Mesothelial cell of epicardium (in vitro differentiated cells): ENCODE measurements at places on chromosomes 1 and 21.

DNA sequence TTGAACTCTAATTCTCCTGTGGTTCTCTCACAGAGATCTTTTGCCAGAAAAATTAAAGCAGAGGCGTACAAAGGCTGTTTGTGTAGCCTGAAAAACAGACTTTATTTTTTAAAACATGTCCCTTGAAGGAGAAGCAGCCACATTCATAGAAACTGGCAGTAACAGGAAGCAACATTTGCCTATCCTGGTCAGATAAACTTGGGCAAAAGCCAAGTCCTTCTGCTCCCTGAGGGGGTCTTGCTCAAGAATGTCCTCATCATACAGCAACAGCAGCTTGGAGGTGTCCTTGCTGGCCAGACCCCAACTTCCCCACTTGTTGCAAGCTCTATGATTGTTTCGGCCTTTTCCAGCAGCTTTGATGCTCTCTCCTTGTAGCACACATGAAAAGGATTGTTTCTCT is 36.3 kb downstream of the MSTO1 start:
- peaks cover 22% of the 10 kb centered on the region for H3K4me1 ChIP-seq
- no peak overlapping the region for H3K4me3 ChIP-seq
- peak overlapping the region; percentile 51 for H3K27ac ChIP-seq
- DNase-seq: no peak

DNA sequence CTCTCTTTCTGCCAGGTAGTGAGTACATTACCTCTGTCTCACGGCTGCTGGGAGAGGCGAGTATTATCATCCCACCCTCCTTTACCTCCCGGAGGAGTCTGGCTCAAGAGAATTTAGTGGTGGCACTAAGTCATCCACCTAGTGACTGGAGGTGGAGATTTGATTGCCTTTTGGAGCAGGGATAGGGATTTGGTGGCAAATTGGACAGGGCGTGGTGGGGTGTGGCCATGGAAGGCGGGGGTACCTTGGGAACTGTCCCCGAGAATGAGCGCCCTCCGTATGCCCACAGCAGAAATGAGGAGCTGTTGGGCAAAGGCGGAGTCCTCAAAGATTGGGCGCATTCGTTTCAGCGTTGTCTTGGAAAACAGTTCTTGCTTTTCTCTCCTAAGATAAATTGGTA is 32.1 kb upstream of the HMGN1 start:
- peaks cover 12% of the 10 kb centered on the region for H3K4me1 ChIP-seq
- peaks cover 5% of the 10 kb centered on the region for H3K36me3 ChIP-seq
- H3K4me3 ChIP-seq: peak overlapping the region; percentile 89
- DNase-seq: no peak
- peak overlapping the region; percentile 94 for H3K27ac ChIP-seq

GRCh38 chr1:32893198-32894018 is 7.1 kb downstream of the HPCA start:
- peak overlapping the region; percentile 82 for H3K4me3 ChIP-seq
- H3K4me1 ChIP-seq: peaks cover 26% of the 10 kb centered on the region
- H3K27me3 ChIP-seq: peaks cover 1% of the 10 kb centered on the region
- peak overlapping the region; percentile 93 for H3K27ac ChIP-seq
- H3K36me3 ChIP-seq: no peaks in the 10 kb centered on the region

GRCh38 chr1:230274254-230274653 is 151.9 kb downstream of the PGBD5 start:
- H3K27ac ChIP-seq: no peak overlapping the region
- H3K27me3 ChIP-seq: no peaks in the 10 kb centered on the region
- H3K4me1 ChIP-seq: peaks cover 12% of the 10 kb centered on the region
- no peak overlapping the region for H3K4me3 ChIP-seq

- DNase-seq: no peak
- no peak overlapping the region for H3K27ac ChIP-seq
- no peaks in the 10 kb centered on the region for H3K4me1 ChIP-seq
These were observed 32.3 kb downstream of the PCAT6 start for GRCh38 chr1:202843081-202843480.

- peaks cover 31% of the 10 kb centered on the region for H3K27me3 ChIP-seq
- H3K4me3 ChIP-seq: no peak overlapping the region
- no peak overlapping the region for H3K27ac ChIP-seq
- no peak for DNase-seq
These were observed 319.8 kb upstream of the RRP15 start for GRCh38 chr1:217965156-217965786.

DNA sequence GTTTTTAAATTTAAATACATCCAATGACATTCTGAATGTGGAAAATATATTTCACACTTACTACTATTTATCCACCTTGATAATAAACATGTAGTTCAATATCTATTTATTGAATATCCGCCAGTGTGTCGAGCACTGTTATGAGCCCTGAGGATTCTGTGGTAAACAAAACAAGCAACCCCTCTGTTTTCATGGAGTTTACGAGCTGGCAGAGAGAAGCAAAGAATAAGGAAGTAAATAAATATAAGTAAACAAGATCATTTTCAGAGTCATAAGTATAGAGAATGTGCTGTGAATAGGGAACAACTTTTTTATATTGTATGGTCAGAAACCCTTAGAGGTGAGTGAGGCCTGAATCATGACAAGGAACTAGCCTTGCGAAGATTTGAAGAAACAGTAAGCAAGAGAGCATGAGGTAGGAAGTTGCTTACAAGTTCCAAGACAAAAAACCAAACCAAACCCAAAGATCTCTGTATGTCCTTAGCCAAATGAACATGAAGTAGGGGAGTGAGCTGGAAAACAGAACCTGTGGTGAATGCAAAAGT is 6.4 kb upstream of the SERBP1 start:
- DNase-seq: no peak
- no peak overlapping the region for H3K27ac ChIP-seq
- peaks cover 58% of the 10 kb centered on the region for H3K4me1 ChIP-seq
- no peak overlapping the region for H3K4me3 ChIP-seq

GRCh38 chr21:16095005-16095404 is 365.2 kb downstream of the USP25 start:
- H3K27ac ChIP-seq: no peak overlapping the region
- DNase-seq: no peak
- H3K27me3 ChIP-seq: no peaks in the 10 kb centered on the region
- peaks cover 24% of the 10 kb centered on the region for H3K36me3 ChIP-seq

DNA sequence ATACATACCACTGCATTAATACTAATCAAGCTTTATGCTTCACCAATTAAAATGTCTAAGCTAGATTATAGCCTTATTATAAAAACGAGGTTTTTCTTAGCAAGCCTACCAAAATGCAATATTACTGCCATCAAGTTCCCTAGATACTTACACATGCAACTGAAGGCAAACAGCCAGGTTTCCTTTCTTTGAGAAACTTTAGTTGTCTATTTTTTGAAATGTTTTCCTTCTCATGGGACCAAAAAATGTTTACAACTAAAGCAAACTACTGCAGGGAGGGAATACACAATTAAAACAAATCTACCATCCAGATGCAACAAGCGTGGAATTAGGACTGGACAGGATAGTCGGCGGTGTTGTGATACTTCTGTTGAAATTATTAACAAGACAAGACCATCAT is 1.3 kb downstream of the ZNF644 start:
- H3K4me3 ChIP-seq: peak overlapping the region; percentile 96
- DNase-seq: no peak
- no peaks in the 10 kb centered on the region for H3K27me3 ChIP-seq
- peaks cover 48% of the 10 kb centered on the region for H3K4me1 ChIP-seq

- H3K27ac ChIP-seq: no peak overlapping the region
- H3K36me3 ChIP-seq: no peaks in the 10 kb centered on the region
- no peak for DNase-seq
- H3K27me3 ChIP-seq: peaks cover 42% of the 10 kb centered on the region
These were observed 36.8 kb upstream of the PLA2G2C start for GRCh38 chr1:20223106-20223505.

GRCh38 chr1:2425892-2426291 is 13.5 kb upstream of the PEX10 start:
- no peak overlapping the region for H3K27ac ChIP-seq
- H3K36me3 ChIP-seq: no peaks in the 10 kb centered on the region
- DNase-seq: no peak
- H3K4me3 ChIP-seq: no peak overlapping the region
- H3K27me3 ChIP-seq: peaks cover 36% of the 10 kb centered on the region

DNA sequence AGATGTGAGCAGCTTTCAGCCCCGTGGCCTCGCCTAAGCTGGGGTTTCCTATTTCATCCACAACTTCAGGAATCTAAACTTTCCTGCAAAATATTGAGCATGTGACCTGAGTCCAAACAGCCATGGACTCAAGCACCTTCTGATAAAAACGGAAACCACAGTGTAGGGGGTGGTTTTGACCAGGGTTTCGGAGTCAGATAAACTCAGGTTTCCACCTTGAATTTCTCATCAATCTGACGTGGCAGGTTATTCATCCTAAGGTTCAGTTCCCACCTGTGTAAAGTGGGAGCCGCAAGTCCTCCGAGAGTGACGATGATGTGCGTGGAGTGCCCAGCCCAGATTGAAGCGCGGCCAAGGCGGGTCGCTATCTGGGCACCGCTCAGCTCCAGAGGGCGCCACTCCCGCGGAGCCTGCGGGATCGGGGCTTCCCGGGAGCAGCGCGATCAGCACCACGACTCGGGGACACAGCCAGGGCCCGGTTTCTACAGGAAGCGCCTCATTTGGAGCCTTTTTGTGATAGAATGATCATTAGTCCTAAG is 871 bp upstream of the ETS2 start:
- no peaks in the 10 kb centered on the region for H3K27me3 ChIP-seq
- H3K36me3 ChIP-seq: peaks cover 1% of the 10 kb centered on the region
- H3K4me3 ChIP-seq: peak overlapping the region; percentile 68
- DNase-seq: no peak

- no peak overlapping the region for H3K4me3 ChIP-seq
- H3K27me3 ChIP-seq: no peaks in the 10 kb centered on the region
- peaks cover 12% of the 10 kb centered on the region for H3K4me1 ChIP-seq
- H3K27ac ChIP-seq: no peak overlapping the region
These were observed 59.4 kb upstream of the MPC2 start for GRCh38 chr1:167996266-167996665.
